Stimulated activated CD8-positive, alpha-beta memory T cell treated with anti-CD3 and anti-CD28 coated beads, Interleukin-7, amount 100 ng/mL, for 1 hour (primary cell): ENCODE measurements at places on chromosomes 1 and 21.

GRCh38 chr1:107851418-107851817, 113.6 kb downstream of the VAV3 start:
- no peak for DNase-seq

- no peak for DNase-seq
These were observed 82.0 kb downstream of the UBIAD1 start for GRCh38 chr1:11354893-11355553.

- no peak for DNase-seq
These were observed 73.5 kb downstream of the CNST start for GRCh38 chr1:246639732-246640131.

DNA sequence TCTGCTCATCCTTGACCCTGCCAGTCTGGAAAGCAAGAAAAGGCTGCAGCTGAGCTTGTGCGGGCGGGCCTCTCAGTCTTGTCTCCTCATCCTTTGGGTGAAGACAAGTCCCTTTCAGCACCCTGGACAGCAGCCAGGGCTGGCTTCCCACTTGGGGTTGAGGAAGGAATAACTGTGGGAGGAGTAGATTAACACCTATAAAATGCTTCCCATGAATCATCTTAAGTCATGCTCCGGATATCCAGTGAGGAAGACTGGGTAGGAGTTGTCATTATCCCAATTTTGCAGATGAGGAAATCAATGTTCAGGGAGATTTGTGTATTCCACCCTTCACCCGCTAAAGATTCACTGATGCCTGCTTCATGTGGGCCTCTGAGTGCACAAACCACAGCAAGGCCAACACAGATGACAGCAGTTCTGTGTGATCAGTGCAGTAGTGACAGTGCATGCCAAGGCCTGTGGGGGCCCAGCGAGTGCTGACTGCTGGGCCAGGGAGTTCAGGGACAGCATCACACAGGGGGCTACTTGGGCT, 20.1 kb upstream of the COL16A1 start:
- no peak for DNase-seq

GRCh38 chr1:91795591-91796389, 90.2 kb downstream of the TGFBR3 start:
- DNase-seq, result no peak

- no peak for DNase-seq
These were observed 87.5 kb upstream of the RGS1 start for GRCh38 chr1:192488058-192488457.

DNA sequence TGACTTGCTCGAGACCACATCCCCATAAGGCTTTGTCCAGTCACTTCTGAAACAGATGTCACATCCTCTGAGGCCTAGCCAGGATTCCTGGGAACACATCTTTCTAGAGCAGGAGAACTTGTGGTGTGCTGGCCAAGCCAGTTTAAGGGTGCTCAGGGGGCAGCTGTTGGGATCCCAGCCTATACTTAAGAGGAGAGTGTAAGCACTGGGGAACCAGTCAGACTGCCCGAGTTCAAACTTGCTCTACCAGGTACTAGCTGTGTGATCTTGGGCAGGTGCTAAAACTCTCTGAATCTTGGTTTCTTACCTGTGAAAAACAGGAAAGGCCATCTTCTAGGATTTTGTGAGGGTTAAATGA, 15.6 kb upstream of the LY9 start:
- DNase-seq, result no peak

DNA sequence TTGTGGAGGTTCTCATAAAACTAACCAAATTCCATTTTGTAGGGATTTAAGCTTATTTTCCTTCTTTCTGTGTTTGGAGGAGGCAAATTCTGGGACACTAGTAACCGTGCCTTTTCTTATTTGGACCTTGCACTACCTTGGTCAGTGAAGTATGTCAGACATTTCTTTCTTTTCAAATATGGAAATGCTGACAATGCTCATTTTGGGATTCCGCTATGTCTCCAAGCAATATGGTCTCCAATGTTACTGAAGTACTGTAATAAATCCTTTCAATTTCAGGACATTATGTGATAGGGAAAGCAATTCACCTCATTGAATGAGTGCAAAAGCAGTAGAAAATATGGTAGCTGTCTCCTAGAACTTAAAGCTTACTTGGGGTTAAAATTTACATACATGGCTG, 372.3 kb downstream of the HLX start:
- no peak for DNase-seq

- peak; percentile 32 for DNase-seq
These were observed 54.7 kb upstream of the IFFO2 start for GRCh38 chr1:19010995-19011844.

DNA sequence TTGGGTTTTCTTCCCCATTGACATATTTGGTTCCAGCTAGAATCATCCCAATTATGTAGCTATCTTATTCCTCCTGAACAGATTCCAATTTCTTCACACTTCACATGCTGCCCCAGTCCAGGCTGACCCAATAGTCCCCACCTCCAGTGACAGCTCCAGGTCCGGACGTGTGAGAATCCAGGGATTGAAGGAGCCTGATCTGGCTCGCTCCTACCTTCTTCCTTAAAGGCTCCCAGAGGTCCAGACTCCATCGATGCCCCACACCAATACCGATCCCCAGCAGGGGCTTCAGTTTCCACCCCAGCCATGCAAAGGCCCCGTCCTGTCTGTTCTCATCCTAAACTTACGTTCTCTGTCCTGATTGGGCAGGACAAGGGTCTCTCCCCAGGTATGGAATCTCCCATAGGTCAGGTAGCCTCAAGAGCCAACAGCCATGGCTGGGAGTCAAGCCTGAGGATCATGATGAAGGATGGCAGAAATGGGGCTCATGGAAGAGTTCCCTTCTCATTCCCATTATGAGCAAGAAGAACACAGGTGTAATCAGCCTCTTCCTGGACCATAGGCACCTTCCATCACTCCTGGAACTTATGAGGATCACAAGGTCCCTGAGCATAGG, 20.4 kb upstream of the SLAMF9 start:
- DNase-seq, result no peak

GRCh38 chr1:207418351-207418750, 35.8 kb upstream of the CR2 start:
- no peak for DNase-seq

GRCh38 chr1:200260597-200261335, 149.1 kb downstream of the ZNF281 start:
- DNase-seq, result no peak

DNA sequence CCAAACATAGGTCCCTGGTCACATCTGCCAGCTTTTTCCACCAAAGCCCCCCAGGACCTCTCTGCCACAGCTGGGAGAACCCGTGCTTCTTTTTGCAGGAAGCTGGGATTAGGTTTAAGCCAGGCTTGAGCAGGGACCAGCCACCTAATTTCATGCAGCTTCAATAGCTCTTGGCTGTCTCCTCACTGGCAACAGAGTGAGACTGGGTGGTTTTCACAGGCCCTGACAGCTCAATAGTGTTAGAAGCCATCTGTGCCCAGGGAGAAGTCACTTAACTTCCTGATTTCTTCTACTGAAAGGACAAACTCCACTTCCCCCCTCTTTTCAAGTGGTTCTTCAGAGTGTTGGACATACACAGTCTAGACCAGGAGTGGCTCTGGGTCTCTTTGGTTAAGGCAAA, 20.4 kb upstream of the SRSF4 start:
- DNase-seq, result no peak

DNA sequence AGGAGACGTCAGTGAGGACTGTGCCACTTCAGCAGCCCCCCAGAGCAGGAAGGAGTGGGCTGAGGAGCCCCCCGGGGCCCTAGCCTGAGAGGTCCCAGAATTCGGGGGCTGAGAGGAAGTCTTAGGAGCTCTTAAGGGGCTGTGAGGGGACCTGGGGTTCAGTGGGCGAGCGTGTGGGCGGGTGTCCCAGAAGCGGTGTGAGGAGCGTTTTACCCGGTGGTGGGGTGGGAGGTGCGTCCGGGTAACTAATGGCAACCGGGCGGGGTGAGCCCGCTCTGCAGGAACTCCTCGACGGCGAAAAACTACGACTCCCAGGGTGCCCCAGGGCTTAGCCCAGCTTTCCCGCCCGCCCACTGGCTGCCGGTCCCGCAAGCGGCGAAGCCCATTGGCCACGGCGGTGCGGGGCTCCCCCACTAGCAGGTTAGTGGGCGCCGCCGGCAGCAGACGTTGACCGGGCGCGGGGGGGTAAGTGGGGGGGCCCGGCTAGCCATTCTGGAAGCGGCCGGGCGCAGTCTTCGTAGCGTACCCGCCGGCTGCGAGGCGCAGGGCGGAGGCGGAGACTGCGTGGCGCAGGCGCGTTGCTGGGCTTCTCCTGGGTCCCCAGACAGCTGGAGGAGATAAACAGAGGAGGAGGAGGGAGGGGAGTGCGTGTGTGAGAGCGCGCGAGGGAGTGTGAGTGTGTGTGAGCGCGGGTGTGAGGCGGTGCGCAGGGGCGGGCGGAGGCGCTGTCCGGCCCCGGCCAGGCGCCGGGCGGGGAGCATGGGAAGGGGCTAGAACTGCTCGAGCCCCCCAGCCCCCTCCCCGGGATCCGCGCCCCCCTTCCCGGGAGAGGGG, at the start of gene WDTC1:
TSS of gene WDTC1 (plus strand) at position 584 of the 834 bp plus-strand sequence. CDS start 26,423 bp downstream, outside the sequence.
- peak; percentile 95 for DNase-seq

DNA sequence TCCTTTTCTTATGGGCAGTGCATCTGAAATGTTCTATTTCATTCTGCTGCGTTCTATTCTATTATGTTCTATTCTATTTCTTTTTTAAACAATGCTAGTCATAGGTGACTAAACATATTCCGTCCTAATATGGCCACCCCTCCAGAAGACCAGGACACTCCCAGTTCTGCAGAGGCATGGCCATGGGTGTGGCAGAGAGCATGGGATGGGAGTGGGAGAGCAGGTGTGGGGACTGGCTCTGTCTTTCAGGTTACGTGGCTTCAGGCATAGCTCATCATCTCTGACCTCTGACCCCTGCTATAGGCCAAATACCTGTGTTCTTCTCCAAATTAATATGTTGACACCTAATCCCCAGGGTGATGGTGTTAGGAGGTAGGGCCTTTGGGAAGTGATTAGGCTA, 33.4 kb upstream of the TLR5 start:
- no peak for DNase-seq

- no peak for DNase-seq
These were observed 67.0 kb downstream of the EIF2B3 start for GRCh38 chr1:44919400-44919799.

GRCh38 chr1:185444676-185445075, 127.6 kb upstream of the IVNS1ABP start:
- DNase-seq, result no peak

DNA sequence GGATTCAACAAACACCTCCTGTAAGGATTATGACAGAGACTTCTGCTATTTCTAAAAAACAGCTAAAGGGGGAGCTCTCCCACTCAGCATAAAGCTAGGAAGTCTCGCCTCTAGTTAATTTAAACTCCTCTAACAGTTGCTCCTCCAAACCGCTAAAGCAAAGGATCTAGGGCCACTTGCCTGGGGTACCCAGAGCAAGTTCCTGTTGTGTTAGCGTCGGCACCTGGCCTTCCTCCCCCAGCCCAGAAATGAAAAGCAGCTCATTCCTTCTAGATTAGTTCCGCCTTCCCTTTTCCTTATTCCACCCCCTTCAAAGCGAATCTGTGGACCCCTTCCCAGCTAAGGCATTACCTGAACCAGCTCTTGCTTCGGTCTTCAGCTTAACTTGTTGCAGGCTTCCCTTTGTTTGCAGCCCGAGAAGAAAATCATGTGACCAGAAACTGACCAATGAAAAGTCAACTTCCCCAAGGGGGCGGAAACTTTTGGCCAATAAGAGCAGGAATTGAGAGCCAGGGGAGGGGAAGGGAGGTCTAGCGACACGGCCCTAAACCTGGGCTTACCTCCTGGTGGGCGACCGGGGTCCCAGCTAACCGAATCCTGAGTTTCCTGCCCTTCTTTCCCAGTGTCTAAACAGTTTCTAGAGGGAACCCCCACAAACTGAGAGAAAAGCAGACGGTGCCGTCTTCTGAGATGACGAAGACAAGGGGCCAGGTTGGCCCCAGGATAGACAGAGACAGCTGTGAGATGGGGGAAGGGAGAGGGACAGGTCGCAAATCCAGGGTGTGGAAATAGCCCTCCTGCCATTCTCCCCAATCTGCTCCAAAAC, at the start of gene PBXIP1:
TSS of gene PBXIP1 (minus strand) at position 382 of the 826 bp plus-strand sequence. CDS start 2,378 bp downstream, outside the sequence.
- peak; percentile 58 for DNase-seq

DNA sequence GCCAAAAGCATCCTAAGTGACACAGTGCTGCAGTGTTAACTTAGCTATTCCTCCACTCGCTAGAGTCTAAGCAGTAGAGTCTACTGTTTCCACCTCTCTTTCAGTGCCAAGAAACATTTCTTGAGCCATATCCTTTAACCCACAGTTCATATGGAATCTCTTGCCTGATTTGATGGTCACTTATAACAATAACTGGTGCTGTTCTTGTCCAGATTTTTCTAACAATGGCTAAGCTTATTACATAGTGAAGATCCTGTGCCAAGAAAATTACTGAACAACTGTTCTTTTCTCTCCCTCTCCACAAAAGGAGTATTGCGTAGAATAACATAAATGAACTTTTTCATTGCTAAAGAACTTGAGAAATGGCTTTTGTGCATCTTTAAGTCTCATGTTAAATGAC, 121.3 kb downstream of the CDC7 start:
- DNase-seq, result no peak

GRCh38 chr1:183137782-183138181, 48.3 kb upstream of the LAMC2 start:
- no peak for DNase-seq

- no peak for DNase-seq
These were observed 81.9 kb upstream of the GALNT2 start for GRCh38 chr1:229984992-229985612.

- DNase-seq, result no peak
These were observed 98.0 kb upstream of the RALGPS2 start for GRCh38 chr1:178627037-178627436.

DNA sequence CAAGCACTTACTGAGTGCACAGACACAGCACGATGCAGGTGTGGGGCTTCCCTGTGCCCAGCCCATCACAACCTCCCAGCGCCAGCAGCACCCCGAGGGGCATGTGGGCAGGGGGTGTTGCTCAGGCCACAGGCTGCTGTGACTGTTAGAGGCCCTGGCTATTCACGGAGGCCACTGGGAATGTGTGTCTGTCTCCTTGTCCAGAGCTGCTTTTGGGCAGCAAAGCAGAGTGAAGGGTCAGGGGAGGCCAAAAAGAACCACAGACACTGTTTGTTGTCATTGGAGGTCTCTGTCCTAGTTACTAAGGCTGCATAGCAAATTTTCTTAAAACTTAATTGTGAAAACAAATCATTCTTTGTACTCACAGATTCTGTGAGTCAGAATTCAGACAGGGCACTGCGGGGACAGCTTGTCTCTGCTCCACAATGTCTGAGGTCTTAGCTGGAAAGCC, 49.6 kb downstream of the TNFRSF8 start:
- no peak for DNase-seq

DNA sequence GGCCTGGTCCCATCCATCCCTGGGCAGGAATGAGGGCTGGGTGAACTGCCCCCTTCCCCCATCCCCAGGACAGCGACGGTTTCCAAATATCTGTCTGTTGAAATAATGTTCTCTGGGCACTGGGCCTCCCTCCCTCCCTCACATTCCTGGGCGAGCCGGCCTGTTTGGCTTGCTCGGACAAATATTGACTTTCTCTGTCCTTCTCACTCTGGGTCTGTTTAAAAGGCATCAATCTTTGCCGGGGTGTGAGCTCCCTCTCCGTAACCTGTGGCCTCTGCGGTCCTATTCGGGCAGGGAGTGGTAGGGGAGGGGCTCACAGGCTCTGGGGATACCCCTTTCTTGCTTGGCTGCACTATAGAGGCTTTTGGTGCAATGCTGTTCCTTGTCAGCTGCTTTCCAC, 40.2 kb downstream of the FOXD2 start:
- no peak for DNase-seq
